ENCODE measurements at places on chromosomes 4 and X. TPM values are rescaled to one million over a fixed set of nuclear protein-coding genes. Genes with fewer than 3 reads are reported as not detected.
A peak's percentile ranks its signal among the peaks of the same experiment; 100 is the strongest.

Gene CXCL3
- 0.22 TPM for total RNA-seq

Gene SMARCA1
- total RNA-seq, result 18.3 TPM

Gene GAGE12G
- not detected for total RNA-seq

Gene ADGRG4
- total RNA-seq, result not detected

Gene PHEX
- 0.87 TPM for total RNA-seq

Gene ITIH6
- not detected for total RNA-seq

Gene STAP1
- not detected for total RNA-seq

Gene COL4A6
- 0.20 TPM for total RNA-seq

Gene KDR
- 177 TPM for total RNA-seq

Gene SPANXB1
- not detected for total RNA-seq

- no peak for DNase-seq
Measured at GRCh38 chr4:183631577-183632198, 27.3 kb downstream of the RWDD4 start.

GRCh38 chrX:22026731-22027130 lies 5.4 kb upstream of the PHEX start:
- no peak for DNase-seq

GRCh38 chr4:85783483-85783882 lies 308.5 kb downstream of the ARHGAP24 start:
- peak; percentile 98 for DNase-seq

DNA sequence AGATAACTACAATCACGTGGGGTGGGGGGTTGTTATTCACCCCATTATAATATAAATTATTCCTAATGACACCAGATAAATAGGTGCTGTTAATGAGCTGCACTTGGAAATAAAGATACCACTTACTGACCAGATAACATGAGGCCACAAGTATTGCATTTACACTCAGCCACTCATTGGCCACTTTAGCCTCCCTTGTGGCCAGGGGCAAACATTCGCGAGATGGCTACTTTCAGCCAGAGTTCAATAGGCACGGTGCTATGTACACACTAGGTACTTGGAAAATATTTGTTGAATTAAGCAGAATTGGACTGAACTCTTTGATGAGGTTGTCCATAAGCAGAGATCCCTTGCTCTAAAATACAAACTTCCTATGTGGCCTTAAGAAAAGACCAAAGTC lies 713.7 kb upstream of the TENM3 start:
- DNase-seq, result no peak

- peak; percentile 6 for DNase-seq
Measured at GRCh38 chrX:77962068-77962902, 7.2 kb downstream of the PGAM4 start.

DNA sequence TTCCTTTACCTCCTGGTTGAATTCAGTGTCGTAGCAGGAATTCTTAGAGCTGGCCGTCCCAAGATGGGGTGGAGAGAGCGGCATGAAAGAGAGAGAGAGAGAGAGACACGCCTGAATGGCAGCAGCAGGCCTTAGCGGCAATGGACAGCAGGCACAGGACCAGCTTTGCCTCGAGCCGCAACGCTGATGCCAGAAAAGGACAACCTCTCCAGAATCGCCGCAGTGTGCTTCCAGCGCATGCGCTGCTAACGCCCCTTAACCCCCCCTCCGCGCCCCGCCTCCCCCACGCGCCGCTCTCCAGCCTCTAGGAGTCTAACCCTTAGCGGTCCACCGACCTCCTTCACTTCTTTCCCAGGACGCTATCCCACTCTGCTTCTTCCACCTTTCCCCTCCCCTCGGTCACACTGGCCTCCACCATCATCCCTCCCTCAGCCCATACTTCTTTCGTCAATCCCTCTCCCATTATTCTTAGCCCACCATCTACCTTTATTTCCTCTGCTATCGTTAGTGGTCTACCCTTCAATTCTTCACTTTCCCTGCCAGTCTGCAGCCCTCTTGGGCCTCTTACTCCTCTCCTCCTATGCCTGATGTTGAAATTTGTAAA lies 10.5 kb upstream of the ZCCHC13 start:
- DNase-seq, result peak; percentile 79

DNA sequence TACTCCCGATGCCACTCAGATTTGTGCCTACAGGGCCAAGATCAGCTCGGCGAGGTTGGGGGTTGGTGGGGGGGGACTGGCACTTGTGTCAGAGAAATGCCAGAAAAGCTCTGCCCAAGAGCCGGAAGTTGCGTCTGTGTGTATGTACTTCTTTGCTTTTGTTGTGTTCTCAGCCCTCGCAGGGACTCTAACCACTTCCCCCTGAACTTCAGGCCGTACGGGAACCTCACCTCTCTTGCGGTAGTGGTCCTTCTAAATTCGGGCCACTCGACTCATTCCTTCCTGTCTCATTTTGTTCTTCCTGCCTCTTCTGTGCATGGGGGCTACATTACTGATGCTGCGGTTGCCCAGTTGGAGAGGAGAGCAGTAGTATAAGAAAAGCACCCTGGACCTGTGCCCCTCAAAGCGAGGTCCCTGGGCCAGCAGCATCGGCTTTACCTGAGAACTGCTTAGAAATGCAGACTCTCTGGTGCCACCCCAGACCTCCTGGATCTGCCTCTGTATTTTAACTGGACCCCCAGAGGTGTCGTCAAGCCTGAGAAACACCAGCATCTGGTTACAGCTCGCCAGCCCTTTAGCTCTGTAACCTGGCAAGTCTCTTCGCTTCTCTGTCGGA lies 146.3 kb upstream of the RPS6KA3 start:
- DNase-seq, result no peak

DNA sequence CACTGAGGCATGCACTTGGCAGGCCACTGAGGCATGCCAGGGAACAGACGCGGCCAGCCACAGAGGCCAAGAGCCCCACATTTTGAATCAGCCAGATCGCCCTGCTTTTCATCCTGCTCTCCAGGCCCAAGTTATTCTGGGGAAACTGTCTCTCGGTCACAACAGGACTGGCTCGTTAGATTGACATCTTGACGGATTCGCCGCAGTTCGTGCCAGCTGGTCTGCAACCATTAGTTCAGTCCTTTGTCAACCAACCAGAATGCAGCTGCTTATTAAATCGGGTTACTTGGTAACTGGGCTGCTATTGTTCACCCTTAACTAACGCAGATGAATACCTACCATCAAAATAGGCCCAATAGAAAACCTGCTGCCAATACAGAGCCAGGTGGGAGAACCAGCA lies 16.7 kb downstream of the CLDN34 start:
- DNase-seq, result no peak

GRCh38 chrX:134633394-134633793 lies 24.9 kb downstream of the PLAC1 start:
- DNase-seq, result no peak

- DNase-seq, result no peak
Measured at GRCh38 chr4:153834901-153835300, 46.0 kb upstream of the SFRP2 start.

- DNase-seq, result peak; percentile 29
Measured at GRCh38 chr4:158870626-158871334, 102.0 kb downstream of the FNIP2 start.

DNA sequence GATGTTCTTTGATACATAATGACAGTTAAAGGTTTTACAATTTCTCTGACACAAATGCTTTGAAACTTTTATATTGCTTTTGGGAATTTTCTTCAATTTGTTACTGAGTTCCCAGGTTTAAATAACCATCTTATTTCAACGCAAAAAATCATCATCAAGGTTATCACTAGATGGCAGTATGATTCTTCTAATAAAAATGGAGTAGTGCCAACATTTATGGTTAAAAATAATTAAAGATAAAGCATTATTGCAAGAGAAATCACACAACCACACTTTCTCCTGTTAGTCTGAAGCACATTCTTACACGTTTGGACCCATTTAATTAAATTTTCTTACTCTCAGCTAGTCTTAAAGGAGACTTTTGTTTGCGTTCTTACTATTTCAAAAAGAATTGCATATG lies 611.3 kb upstream of the CPXCR1 start:
- no peak for DNase-seq

GRCh38 chr4:16140879-16141249 lies 57.0 kb upstream of the PROM1 start:
- DNase-seq, result peak; percentile 87

- DNase-seq, result no peak
Measured at GRCh38 chr4:99149426-99150019, 5.4 kb upstream of the ADH4 start.

DNA sequence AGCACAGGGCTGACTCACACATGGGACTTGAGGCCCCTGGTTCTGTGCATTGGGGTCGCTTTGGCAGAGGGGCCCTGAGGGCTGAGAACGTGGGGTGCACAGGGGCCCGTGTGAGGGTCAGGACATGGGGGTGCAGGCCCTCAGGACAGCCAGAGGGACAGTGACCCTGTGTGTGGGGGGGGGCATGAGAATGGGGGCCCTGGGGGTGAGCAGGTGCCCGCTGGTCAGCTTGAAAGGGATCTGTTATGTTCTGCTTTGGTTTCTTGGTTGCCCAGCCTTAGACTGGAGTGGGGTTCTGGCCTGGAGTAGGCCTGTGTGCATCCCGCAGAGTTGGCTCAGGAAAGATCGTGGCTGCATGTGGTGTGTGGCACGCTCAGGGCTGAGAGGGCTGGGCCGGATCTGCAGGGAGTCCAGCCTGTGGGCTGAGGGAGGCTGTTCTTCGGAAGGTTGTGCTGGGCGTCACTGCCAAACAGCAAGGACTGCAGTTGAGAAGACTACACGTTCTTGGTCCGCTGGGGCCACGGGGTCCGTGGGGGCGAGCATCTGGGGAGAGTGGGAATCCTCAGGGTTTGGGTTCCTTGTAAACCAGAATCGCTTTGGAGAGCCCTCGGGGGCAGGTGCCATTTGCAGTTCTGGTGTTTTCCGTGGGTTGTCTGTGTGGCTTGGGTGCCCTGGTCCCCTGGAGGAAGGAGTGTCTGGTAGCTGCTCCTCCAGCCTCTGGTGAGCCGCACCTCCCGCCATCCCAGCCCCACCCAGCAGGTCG lies 15.2 kb upstream of the UVSSA start:
- DNase-seq, result no peak

GRCh38 chr4:26893491-26893890 lies 32.9 kb downstream of the STIM2 start:
- peak; percentile 60 for DNase-seq

- DNase-seq, result no peak
Measured at GRCh38 chr4:84697159-84697558, 114.2 kb downstream of the CDS1 start.

DNA sequence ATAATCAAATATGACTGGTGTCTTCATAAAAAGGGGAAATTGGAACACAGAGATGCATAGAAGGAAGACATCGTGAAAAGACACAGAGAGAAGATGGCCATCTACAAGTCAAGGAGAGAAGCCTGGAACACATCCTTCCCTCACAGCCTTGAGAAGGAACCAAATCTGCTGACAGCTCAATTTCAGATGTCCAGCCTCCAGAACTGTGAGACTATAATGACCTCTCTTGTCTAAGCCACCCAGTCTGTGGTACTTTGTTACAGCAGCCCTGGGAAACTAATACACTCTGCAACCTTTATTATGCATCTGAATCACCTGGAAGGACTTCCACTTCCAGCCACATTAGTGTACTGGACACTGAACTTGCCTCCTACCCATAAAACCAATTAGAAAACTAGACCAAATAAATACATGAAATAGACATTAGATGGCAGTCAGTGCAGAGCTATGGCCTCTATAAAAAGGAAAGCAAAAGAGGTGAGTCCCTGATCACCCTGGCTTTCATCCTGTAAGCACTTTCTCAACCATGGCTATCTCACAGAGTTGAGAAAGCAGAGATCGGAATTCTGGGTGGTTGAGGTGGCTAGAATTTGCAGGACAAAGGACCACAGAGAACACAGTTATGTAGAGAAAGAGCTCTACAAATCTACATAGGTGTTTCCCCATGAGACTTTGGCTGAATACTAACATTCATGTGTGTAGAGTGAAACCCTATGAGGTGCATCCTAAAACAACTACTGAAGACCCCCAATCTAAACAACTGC lies 25.7 kb downstream of the GAB3 start:
- DNase-seq, result no peak

- no peak for DNase-seq
Measured at GRCh38 chrX:29699239-29699638, 516.1 kb upstream of the MAGEB2 start.

DNA sequence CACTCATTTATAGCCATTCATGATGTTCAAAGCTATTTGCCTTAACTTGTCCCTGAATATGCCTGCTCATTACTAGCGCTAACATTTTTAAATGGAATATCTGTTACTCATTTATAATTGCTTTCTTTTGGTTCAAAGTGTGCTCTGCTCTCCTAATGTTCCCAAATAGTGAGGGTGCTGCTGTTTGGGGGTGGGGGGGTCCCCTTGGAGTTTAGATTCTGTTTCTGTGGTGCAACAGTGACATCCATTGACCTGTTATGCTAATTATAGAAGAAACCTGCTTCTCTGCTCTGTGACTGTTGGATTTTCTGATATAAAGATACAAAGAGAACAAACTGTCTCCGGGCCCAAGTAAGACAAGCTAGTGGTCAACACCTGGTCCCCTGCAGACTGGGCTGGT lies 222.4 kb downstream of the SHROOM3 start:
- DNase-seq, result no peak

All from lung microvascular endothelial cell (primary cell).